Cerebellar nuclear complex (tissue), 1 donor: ENCODE measurements at places on chromosomes 1 and 21.

DNA sequence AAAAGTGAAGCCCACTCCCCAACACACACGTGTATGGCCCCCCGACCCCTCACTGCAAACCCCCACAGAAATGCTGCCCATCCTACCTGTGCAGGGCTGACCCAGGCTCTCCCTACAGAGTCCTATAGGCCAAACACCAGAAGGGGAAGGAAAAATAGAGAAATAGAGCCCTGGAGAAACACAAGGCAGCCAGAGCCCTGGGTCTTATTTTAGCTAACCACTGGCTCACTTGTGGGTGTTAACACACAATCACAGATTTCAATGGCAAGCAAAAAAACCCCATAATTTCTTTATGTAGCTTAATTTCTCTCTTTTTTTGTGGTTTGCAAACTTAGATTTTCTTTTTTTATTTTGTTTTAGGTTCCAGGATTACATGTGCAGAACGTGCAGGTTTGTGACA, 989 bp upstream of the PIGR start:
- DNase-seq: no peak

DNA sequence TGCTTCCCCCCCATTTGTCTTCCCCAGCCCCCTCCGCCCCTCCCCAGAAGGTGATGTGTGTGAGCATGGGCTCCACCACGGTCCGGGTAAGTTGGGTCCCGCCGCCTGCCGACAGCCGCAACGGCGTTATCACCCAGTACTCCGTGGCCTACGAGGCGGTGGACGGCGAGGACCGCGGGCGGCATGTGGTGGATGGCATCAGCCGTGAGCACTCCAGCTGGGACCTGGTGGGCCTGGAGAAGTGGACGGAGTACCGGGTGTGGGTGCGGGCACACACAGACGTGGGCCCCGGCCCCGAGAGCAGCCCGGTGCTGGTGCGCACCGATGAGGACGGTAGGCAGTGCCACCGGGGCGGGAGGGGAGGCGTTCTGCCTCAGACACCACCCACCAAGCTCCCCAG, 52.2 kb upstream of the KDM4A start:
- no peak for DNase-seq

DNA sequence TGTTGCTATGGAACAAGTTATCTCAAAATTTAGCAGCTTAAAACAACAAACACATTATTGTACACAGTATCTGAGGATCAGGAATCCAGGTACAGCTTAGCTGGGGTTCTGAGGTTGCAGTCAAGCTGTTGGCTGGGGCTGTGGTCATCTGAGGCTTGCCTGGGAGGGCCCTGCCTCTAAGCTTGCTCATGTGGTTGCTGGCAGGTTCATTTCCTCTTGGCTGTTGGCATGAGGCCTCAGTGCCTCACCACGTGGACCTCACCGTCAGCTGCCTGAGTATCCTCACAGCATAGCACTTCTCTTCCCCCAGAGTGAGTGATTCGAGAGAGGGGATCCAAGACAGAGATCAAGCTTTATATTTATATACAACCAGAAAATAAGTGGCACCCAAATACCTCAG, 18.6 kb downstream of the NTPCR start:
- no peak for DNase-seq

DNA sequence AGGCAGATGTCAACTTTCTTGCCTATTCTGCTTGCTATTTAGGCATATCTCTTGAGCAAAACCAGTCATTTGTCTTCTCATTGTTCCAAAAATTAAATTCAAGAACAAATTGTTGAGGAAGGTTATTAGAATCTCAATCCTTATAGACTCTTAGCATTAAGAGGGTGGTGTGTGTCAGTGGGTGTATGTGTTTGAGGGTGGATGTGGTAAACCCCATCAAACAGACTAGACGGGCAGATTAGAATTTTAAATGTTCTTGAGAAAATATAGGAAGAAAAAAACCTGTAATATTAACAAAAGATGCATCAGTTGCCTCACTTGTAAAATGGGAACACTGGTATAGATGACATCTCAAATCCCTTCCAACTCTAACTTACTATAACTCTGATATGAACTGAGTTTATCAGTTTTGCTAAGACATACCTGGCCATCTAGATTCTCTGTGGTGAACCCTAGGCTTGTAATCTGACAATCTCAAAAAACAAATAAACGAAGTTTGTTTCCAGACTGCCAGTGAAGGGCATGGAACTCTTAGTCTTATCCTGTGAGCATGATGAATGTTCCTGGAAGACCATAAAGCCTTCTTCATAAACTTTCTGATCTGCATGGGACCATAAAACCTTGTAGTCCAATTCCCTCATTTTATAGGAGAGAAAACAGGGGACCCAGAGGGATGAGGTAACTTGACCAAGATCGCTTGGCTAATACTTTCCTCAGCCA, 176.3 kb upstream of the SGIP1 start:
- no peak for DNase-seq

DNA sequence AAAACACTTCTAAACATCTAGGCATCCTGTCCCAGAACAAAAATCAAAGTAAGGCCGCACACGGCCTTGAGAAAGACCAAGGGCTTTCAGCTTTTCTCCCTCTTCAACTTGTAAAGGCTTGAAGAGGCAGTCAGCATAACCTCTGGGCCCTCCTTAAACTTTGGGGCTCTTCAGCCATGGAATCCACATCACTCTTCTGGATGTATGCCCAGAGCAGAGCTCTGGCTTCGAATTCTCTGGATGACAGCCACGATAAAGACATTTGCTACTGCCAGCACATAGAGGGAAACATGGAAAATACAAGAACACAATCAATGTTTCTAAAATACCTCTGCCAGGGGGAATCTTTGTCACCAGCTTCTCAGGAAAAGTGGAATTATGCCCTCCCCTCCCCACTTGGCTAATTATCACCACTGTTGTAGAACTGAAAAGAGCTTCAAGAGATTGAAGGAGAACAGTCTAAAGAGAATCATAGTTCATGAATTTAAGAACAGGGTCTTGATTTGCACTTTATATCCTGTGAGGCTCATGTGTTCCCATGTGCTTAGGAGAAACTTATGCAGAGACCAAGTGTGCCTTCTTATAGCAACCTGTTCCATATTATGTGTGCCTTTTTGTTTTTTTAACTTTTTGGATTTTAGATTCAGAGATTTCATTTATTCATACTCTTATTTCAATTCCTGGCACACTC, 39.0 kb upstream of the DPT start:
- no peak for DNase-seq

DNA sequence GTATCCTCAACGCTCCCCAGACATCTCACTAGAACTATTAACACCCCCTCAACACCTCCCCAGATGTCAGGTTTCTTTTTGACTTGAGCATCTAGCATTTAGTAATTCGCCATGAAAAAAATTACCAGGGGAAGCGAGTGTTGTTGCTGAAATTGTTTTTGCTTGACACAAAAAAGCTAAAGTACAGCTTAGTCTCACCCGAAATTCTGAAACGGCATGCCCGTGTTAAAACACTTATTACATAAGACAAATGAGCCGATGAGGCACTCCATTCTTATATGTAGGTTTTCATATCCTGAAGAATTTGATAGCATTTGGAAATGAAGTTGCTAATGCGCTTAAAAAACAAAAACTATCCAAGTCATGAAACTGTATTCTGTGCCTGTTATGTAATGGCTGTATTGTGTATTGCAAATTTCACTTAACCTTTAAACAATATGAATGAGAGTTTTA, 1.3 kb upstream of the NRIP1 start:
- peak; percentile 52 for DNase-seq

DNA sequence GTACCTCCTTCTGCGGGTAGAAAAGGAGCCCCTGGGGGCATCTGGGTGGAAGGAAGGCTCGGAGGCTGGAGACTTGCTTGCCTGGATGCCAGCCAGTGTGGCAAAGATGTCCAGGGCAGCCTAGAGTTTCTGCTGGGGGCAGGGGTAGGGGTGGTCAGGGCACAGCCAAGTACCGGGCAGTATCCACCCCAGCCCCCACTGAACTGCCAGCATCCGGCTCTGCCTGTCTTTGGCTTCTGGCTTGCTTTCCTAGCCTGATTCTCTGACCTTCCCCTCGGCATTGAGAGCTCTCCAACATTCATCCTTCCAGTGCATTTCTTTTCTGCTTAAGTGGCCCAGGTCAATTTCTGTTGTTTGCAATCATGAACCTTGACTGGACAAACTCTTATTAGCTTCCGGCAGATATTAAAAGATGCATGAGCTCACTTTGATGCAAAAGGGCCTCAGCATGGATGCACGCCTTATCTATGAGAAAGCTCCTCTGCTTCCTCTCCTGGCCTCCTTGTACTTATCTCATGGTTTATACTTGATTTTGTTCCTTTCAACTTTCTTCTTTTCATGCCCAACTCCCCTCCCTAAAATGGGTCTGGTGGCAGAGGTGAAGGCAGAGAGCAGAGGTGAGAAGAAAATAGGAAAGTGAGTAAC, 116.9 kb downstream of the HLCS start:
- DNase-seq: no peak

DNA sequence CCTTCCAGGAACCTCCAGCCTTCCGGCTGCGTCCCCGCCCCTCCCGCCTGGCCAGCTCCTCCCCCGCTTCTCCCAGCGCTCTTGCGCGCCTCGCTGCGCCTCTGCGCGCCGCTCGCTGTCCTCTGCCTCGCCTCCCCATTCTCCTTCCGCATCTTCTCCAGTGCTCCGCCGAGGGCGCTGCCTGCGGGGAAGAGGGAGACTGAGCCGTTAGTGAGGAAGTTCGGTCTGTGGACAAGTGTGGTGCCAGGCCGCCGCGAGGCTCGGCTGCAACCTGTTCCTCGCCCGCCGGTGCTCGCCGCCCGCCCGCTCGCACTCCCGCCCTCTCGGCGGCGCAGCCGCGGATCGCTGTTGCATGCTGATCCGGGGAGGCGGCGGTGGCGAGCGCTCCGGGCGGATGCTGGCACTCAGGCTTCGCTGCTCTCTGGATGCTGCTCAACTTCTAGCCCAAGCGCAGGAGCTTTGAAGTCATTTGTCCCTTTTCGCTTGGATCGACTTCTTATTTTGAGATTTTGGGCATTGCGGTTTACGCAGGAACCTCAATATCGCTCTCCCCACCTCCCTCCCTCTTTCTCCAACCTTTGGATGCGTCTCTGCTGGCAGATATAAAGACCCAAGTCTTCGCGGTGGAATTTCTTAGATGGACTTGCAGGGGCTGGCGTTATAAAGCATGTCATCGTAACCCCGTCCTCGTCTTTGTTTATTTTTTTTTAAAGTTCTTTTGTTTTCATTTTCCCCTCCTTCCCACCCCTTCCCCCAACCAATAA, 614 bp upstream of the CACNA1E start:
- no peak for DNase-seq

GRCh38 chr1:213876531-213876930, 111.2 kb upstream of the PROX1 start:
- no peak for DNase-seq

DNA sequence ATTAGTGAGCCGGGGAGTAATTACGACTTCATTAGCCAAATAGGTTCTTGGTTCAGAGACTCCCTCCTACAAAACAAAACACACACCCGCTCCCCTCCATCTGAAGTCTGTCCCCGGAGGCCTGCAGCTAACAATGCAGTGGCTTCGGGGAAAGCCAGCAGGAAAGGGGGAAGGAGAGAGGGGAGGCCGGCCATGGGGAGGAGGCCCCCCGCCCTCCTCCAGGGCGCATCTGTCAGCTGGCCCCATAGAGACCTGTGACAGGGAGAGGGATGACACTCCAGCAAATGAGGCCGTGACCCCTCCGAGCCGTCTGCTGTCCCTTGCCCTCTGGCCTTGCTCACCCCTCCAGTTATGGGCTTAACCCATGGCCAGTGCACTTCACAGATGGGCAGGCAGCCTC, 12.1 kb upstream of the CNTN2 start:
- no peak for DNase-seq

- no peak for DNase-seq
These were observed 32.3 kb downstream of the HHAT start for GRCh38 chr1:210360852-210361477.

- no peak for DNase-seq
These were observed 151.6 kb downstream of the KCNJ6 start for GRCh38 chr21:37764691-37765090.

- DNase-seq: no peak
These were observed 34.9 kb downstream of the ASH1L start for GRCh38 chr1:155527677-155528076.

DNA sequence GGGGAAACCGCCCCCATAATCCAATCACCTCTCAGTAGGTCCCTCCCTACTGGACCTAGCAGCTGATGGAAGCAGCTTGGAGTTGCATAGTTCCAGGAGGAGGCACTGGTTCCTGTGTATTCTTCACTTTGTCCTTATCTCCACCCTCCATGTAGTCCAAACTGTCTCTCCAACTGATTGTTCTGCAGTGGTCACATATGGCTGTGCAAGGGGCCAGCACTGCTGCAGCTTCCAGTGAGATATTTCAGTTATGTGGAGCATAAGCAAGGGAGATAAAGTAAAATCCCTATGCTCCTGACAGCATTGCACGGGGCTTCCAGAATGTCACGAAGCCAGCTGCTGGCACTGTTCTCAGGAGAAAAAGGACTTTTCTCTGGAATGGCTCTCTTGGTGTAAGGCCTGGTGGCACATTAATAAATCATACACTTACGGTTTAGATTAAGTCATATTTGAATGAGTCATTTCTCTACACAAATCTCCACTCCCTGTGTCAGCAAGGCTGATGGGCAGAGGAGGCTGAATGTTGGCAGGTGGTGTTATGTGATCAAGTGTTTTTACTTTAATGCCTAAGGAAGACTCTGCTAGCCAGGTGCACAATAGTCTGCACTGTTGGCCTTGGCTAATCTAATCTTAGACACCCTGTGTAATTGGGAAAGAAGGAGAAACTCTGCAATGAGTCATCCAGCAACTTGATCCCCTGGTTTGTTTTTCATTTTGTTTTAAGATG, 93.4 kb downstream of the KCNK1 start:
- DNase-seq: no peak

- no peak for DNase-seq
These were observed 12.5 kb downstream of the SLC9A1 start for GRCh38 chr1:27142464-27142863.

DNA sequence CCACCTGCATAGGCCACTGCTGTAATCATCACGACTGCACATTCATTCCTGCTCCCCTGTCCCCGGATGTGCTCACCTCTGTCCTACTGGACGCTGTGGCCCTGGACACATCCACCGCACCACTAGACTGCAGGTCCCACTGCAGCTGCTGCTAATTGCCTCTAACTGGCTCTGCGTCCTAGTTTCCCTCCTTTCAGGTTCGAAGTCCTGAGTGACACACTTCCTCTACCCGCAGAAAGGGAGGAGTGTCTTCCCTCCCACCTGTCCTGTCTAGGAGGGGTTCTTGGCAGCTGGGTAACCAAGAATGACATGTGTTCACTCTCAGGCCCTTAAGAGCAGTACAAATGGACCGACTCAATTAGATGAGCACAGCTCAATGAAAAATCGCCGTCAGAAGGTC, 40.5 kb upstream of the ITPKB start:
- no peak for DNase-seq

- DNase-seq: no peak
These were observed 67.2 kb upstream of the CCDC190 start for GRCh38 chr1:162928141-162928540.

DNA sequence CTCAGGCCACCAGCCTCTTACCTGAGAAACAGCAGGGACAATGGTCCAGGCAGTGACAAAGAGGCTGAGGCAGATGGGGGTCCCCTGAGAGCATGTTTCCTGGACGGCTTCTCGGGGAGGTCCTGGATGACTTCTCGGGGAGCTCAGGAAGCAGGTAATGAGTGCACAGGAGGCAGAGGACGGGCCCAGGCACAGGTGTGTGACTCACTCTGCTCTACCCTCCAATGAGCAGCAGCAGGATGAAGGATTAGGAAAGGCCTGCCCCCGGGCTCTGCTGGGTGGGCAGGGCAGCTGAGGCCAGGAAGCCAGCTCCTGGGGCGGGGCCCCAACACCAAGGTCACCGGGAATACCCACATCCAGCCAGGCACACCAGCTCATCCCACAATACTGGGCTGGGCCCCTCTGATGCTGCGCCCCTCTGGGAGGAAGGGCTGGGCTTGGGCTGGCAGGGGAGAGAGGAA, 17.2 kb upstream of the PTAFR start:
- DNase-seq: no peak
